NCI-H187 (cell line): ENCODE measurements at places on chromosomes 6 and 20.

- DNase-seq, result no peak
Observed at GRCh38 chr20:24048024-24048611, 59.5 kb upstream of the GGTLC1 start.

DNA sequence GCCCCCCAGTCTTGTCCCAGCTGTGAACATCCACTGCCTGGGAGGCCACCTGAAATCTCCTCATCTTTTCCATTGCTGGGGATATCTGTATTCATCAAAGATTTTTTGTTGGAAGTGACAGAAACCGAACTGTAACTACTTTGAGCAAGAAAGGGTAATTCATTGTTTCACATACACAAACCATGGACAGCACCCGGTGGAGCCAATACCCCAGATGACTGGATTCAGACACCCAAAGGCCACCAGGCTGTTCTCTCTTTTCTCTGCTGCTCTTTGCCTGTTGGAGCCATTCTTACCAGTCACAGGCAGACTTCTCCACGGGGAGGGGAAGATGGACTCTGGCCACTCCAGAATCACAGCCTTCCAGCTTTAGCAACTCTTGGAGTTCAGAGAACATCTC lies 11.7 kb upstream of the RALY start:
- no peak for DNase-seq

DNA sequence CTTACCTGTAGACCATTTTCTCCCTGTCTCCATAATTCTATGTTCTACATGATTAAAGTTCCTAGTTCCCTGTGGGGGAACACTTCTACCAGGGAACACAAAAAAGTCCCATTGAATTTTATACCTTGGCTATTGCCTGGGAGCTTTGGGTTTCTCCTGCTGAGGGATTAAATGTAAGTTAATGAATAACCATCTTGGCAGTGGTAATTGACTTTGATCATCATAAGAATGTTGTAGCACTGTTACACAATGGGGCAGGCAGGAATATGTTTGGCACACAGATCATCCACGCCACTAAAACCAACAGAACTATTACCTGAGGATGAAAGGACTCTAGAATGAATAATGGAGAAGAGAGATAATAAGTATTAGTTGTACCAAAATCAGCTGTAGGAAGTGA lies 1106.2 kb upstream of the GJE1 start:
- DNase-seq, result no peak

GRCh38 chr6:38273325-38273724 lies 366.4 kb downstream of the BTBD9 start:
- no peak for DNase-seq

DNA sequence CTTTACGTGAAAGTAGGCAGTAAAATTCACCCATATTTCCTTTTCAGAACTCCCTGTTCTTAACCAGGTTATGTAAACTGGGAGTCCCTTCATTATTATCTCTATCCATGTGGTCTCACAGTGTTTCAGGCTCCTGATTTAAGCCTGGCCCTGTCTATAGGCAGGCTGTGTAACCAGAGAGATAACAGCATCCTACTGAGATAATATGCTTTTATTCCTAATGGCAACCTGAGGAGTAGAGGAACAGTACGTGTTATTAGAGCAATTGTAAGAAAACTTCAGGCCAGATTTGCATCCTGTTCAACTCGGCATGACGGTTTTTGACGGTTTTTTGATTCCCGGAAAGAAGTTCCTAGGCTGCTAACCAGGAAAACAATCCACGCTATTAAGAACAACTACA lies 16.9 kb downstream of the FUT9 start:
- DNase-seq, result no peak

GRCh38 chr20:59585714-59586409 lies 18.5 kb upstream of the PHACTR3 start:
- no peak for DNase-seq

DNA sequence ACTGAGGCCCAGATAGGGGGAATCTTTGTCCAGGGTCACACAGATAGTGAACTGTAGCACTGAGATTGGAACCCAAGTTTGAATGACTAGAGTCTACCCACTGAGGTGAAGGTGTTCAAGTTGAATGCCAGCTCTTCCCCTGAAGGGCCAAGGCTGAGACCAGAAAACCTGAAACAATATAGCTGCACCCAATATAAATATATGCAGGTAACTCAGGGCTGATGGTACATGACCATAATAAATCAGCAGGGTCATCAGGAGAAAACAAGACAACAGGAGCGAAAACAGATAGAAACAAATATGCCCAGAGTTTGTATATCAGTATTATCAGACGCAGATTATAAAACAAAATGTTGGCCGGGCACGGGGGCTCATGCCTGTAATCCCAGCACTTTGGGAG lies 4.0 kb upstream of the RBCK1 start:
- DNase-seq, result no peak

GRCh38 chr6:152309648-152310047 lies 327.5 kb downstream of the SYNE1 start:
- no peak for DNase-seq

DNA sequence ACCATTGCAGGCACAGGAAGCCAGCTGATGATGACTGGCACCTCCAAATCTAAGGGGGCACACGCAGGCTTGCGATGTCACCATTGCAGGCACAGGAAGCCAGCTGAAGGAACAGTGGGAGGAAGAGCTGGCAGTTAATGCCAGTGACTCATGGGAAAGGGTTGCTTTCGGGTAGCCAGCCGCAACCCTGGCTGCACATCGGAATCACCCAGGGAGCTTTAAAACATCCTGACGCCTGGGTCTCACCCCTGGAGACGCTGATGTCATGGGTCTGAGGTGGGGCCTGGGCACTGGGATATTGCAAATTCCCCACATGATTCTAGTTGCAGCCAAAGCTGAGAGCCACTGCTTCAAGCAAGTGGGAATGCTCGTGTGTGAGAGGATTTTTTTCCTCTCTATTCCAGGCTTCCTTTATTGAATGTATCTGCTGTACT lies 16.1 kb upstream of the CCN6 start:
- DNase-seq, result no peak

- no peak for DNase-seq
Observed at GRCh38 chr6:83633149-83633548, 75.8 kb downstream of the SNAP91 start.

GRCh38 chr20:62501801-62502495 lies 26.2 kb upstream of the GATA5 start:
- no peak for DNase-seq

DNA sequence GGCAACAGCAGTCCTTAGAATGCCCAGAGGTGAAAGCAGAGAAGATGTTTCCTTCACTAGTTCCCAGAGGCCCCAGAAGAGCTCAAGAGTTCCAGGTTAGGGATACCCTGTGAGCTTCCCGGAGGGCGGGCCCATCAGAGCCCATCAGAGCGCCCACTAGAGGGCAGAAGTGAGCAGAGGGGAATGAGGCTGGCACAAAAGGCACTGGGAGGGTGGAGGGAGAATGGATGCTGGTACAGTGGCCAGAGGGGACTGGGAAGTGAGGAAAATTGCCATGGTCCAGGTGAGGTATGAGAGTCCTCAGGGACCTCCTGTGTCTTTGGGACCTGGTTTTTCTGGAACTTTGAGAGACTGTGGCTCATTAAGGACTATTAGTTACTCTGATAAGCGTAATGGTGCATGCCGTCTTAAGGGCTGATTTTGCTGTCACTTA lies 57.3 kb downstream of the LINC00237 start:
- no peak for DNase-seq

DNA sequence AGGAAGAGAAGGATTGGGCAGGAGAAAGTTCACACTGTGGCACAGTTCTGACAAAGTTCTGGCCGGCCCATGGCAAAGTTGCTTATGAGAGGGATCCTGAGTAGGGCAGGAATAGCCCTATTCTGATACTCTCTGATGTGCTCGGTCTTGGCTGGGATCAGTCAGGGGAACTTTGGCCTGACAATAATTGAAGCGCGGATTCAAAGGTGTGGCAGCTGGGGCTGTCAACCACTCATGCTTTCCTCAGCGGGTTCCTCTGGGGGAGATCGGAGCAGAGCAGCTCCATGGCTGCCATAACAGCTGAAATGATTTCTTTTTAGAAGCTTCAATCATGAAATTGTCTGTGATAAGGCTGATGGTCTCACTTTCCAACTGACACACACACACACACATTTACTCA lies 714.1 kb downstream of the DHX35 start:
- no peak for DNase-seq
